ENCODE measurements at places on chromosomes 2 and 18. TPM values are rescaled to one million over a fixed set of nuclear protein-coding genes. Genes with fewer than 3 reads are reported as not detected.
A peak's percentile ranks its signal among the peaks of the same experiment; 100 is the strongest.

- H3K27ac ChIP-seq = no peak overlapping the region
- no peaks in the 10 kb centered on the region for H3K36me3 ChIP-seq
- no peak for DNase-seq
- no peak overlapping the region for H3K4me3 ChIP-seq
Observed at GRCh38 chr18:34720220-34720619, 10.1 kb downstream of the DTNA start.

DNA sequence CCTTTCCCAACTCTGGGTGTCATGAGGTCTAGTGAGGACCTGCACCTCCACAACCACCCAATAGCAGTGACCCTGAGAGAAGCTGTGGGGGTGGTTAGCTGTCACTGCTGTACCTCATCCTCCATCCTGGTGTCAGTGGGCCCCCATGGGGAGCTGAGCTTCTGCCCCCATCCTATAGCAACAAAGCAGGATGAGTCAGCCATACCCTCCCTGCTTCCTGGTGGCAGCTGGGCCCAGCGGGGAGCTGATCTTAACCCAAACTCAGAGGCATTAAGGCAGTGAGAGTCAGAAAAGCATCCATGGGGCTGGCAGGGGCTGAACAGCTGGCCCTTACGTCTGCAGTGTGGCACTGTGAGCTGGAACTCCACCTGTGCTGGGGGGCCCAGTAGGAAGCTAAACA, 247.8 kb upstream of the HDAC4 start:
- H3K27me3 ChIP-seq = peaks cover 12% of the 10 kb centered on the region
- no peaks in the 10 kb centered on the region for H3K36me3 ChIP-seq
- no peak overlapping the region for H3K4me3 ChIP-seq
- DNase-seq = no peak
- H3K27ac ChIP-seq = no peak overlapping the region

DNA sequence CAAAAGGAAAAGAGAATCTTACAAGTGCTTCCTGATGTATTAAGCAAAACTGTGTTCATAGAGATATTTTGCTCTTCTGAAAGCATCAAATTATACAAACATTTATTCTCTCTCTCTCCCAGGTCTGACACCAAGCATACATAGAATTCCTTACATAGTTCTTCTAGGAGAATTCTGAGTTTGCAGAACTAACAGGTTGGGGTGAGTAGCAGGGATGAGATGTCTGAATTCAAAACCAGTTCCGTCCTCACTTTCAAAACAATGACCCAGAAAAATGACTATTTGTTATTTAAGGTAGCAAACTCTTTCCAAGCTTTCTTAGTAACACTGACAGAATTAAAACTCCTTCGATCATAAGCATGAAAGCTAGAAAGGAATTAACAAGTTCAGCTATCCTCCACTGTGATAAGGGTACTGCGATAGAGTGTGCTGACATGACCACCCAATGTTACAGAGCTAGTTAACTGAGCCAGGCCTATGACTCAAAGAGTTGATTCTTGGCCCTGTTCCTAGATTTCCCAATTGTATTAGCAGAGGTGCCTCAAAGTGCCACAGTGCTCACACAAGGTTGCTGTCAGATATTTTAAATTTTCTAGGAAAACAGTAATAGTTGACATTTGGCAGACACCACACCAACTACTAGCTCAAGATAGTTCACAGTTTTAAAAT, 85.8 kb upstream of the SETBP1 start:
- H3K36me3 ChIP-seq = no peaks in the 10 kb centered on the region
- peaks cover 6% of the 10 kb centered on the region for H3K4me1 ChIP-seq
- no peak for DNase-seq
- H3K27ac ChIP-seq = no peak overlapping the region
- H3K4me3 ChIP-seq = no peak overlapping the region

DNA sequence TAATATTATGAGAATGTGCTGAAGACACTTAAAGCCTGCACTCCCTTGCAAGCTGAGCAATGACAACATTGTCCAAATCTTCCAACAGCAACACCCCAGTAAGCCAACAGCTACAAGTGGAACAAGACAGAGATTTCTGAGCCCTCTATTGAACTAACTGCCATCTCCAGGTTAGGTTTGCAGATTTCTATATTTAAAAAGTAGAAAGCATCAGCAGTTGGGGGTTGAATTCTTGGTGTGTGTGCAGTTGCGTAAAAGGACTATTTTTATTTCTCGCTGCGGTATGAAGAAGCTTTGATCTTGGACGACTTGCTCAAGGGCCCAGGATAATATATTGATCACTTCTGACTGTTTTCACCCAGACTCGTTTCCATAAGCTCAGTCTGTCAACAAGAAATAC, 106.2 kb upstream of the ZFP36L2 start:
- H3K27me3 ChIP-seq = no peaks in the 10 kb centered on the region
- H3K27ac ChIP-seq = no peak overlapping the region
- H3K4me3 ChIP-seq = no peak overlapping the region
- no peak for DNase-seq
- peaks cover 6% of the 10 kb centered on the region for H3K4me1 ChIP-seq
- H3K36me3 ChIP-seq = peaks cover 8% of the 10 kb centered on the region

SLC38A11 gene
- not detected for total RNA-seq

GRCh38 chr2:199985625-199986207, 30.3 kb downstream of the MAIP1 start:
- H3K4me1 ChIP-seq = peaks cover 5% of the 10 kb centered on the region
- no peak overlapping the region for H3K4me3 ChIP-seq
- no peak overlapping the region for H3K27ac ChIP-seq

DNA sequence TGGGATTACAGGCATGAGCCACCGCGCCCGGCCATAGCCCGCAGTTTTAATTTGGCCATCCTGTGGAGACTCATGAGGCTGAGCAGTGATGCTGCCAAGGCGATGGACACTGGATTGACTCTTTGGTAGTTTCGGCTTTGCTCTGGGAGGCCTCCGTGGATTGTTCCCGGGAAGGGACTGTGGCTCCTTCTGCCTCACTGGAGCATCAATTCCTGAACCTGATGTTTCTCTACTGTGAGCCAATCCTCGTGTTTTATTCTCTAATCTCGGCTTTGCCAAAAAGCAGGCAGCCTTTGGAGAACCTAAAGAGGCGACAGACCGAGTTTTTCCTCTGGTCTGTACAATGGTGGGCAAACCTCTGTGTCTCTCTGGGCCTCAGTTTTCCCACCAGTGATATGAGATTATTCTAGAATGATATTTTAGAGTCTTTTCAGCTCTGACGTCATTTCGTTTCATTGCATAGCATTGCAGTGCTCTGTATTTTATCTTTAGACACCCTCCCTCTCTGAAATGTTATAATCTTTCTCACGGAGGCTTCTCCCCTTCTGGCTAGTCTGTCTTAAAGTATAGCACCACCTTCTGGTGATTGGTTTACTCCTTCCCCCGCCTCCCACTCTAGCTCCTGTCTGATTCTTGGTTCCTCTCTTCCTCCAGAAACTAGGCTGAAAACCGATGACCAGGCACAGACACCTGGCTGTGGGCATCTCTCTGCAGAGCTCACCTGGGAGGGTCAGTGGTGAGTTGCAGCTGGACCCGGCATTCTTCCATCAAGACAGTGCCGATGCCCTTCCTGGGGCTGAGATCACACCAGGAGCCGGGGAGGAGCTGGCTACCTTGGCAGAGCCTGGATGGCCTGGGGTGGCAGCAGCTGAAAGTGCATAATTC, 341.3 kb downstream of the MYCN start:
- DNase-seq = no peak
- peaks cover 1% of the 10 kb centered on the region for H3K4me1 ChIP-seq
- H3K4me3 ChIP-seq = no peak overlapping the region
- no peaks in the 10 kb centered on the region for H3K36me3 ChIP-seq

GRCh38 chr18:35073186-35074105, 32.2 kb downstream of the MAPRE2 start:
- no peak overlapping the region for H3K4me3 ChIP-seq
- H3K4me1 ChIP-seq = peaks cover 11% of the 10 kb centered on the region
- no peak for DNase-seq

GRCh38 chr2:234372506-234372905, 124.4 kb downstream of the ARL4C start:
- H3K4me3 ChIP-seq = peak overlapping the region; percentile 68
- H3K36me3 ChIP-seq = peaks cover 3% of the 10 kb centered on the region
- DNase-seq = no peak
- H3K27me3 ChIP-seq = no peaks in the 10 kb centered on the region
- peaks cover 61% of the 10 kb centered on the region for H3K4me1 ChIP-seq

DNA sequence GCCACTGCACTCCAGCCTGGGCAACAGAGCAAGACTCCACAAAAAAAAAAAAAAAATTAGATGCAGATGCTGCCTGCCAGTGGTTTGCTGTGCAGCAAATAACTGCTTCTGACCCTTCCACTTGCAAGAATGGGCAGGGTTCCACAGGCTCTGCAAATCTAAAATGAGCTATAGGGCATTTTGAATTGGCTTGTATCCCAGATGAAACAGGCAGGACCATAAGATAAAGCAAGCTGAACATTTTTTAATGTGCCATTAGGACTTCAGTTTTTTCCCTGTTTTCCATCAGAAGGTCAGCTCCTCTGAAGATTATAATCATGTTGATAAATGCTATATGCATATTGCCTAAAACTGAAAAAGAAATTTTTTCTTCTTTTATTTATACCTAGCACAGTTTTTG, 15.7 kb upstream of the FZD7 start:
- DNase-seq = no peak
- H3K27ac ChIP-seq = no peak overlapping the region
- no peaks in the 10 kb centered on the region for H3K36me3 ChIP-seq
- peaks cover 16% of the 10 kb centered on the region for H3K27me3 ChIP-seq
- no peaks in the 10 kb centered on the region for H3K4me1 ChIP-seq

DNA sequence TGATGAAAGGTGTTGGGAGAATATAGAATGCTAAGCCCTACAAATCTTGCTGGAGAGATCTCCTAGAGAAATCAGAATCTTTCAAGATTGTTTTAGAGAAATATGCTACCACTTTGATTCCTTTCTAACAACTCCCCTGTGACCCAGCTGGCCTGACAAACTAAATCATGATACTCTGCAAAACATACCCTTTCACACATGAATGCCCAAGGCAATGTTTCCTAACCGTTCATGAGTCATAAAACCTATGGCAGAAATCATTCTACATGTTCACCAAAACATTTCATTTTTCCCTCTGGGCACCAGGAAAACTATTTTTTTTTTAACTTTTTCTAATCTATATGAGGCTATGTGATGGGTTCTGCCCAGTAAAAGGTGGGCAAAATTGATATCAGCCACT, 77.8 kb upstream of the SETBP1 start:
- H3K4me1 ChIP-seq = no peaks in the 10 kb centered on the region
- H3K4me3 ChIP-seq = no peak overlapping the region
- DNase-seq = no peak
- no peaks in the 10 kb centered on the region for H3K36me3 ChIP-seq
- no peak overlapping the region for H3K27ac ChIP-seq

L3MBTL4 gene
- total RNA-seq = 0.08 TPM

Data from activated naive CD8-positive, alpha-beta T cell treated with anti-CD3 and anti-CD28 coated beads, Interleukin-2, amount 10 ng/mL, durations not matched to agents 7 days and 5 days (primary cell).